Activated CD4-positive, CD25-positive, alpha-beta regulatory T cell treated with anti-CD3 and anti-CD28 coated beads, Interleukin-2, amount 50 U/mL, for 16 hours (primary cell): ENCODE measurements at places on chromosomes 3 and 15.
A peak's percentile ranks its signal among the peaks of the same experiment; 100 is the strongest.

DNA sequence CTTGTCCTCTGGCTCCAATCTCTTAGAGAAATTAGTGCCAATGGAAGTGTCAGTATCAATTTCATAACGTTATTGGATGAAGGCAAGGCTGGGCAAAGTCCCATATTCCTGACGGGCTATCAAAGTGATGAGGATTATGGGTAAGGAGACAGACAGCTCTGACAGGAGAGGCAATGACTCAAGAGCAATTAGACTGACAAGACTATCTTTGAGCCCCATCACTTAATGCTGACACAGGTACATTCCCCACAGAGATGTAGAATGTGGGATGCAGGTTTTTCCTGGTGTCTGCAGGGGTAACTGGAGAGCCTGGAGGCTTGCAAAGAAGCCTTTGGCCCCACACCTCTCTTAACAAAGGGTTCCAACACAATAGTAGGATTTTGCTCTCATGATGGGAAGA, 208.3 kb downstream of the NTRK3 start:
- no peak for DNase-seq

DNA sequence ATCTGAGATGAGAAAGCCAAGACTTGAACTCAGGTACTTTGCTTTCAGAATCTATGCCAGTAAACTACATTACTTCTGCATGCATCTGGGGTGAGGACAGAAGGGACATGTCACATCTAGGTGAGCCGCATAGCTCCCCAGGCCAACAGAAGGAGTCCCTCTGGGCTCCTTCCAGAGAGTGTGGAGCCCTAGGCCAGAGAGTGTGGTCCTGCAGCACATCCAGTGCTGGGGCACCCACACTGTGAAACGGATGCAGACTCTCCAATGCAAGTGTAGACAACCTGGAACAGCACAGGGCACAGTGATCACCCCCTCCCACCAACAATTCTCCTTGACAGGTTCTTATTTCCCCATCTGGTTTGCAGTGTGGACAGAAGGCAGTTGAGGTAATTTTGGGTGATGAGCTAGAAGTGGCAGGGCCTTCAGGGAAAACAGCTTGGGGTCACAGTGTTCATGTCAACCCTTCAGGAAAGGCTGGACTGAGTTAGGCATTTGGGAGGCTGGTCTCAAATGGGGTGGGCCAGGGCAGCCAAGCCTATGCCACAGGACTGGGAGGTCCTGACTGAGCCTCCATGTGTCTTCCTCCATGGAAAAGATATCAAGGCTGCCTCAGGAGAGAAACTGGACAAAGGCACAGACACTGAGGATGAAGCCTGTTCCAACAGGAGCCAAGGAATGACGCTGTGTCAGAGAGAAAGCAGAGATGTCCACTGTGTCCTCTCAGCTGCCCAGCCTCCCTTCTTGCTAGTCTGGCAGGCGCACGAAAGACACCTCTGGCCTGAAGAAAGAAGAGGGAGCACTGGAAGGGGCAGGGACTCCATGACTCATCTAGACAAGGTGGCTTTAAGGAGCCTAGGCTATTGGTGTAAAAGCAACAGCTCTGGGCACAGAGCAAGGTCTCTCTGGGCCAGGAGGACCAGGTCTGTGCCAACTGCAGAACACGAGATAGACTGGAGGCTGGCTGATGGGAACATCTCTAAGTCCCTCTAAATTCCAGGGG, 1.7 kb downstream of the PLCD1 start:
- no peak for DNase-seq

DNA sequence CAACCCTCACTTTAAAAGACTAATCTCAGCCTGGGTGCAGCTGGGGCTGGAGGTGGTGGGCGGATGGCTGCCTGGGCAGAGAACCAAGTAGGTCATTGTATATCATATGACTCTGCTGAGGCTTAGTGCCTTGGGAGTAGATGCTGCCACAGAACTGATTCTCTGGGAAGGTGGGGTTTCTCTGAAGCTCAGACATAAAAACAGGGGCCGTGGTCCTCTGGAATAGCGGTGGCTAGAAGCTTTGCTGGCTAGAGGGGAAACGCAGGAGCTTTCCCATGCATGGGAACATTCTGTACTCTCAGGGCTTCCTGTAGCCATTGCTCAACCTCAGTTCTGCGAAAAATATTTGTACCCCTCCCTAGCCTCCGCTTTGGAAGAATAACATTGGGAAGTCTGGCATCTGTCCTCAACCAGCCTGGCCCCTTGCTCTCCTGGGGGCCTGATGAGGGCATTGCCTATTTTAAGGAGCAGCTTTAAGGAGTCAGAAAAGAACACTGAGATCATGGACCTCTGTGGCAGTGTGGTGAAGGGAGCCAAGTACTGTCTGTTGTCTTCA, 14.7 kb downstream of the TIMP4 start:
- DNase-seq = no peak

DNA sequence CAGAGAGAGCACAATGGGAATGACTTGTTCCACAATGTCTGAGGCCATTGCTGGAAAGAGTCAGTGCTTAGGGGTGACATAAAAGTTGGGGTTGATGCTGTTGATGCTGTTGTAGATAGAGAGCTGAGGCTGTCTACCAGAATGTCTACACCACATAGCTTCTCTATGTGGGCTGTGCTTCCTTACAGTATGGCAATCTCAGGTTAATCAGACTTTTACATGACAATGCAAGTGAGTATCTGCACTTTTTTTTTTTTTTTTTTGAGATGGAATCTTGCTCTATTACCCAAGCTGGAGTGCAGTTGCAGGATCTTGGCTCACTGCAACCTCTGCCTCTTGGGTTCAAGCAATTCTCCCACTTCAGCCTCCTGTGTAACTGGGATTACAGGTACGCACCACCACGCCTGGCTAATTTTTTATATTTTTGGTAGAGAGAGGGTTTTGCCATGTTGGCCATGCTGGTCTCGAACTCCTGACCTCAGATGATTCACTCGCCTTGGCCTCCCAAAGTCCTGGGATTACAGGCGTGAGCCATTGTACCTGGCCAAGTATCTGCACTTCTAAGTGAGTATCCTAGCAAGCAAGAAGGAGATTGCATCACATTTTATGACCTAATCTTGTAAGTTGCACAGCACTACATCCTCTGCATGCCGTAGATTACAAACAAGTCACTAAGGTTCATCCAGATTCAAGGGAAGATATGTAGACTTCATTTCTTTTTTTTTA, 28.7 kb downstream of the DLEC1 start:
- no peak for DNase-seq

GRCh38 chr15:64236156-64236894, 73.5 kb upstream of the PPIB start:
- DNase-seq = no peak

DNA sequence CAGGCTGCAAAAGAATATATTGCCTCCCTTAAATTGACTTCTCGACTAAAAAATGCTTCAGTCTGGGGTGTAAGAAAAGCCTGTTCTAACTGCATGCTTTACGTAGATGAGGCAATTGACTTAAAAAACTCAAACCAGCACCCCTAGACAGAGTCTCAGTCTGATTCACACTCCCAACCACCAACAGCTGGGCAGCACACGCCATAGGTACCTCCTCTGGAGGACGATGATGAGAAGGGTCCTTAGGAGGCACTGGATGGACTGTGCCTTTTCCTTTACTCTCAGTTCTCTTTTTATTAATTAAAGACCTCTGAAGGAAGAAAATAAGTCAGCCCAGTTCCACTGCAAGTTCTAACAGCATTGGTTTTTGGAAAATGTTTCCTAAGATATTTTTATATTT, 175.0 kb downstream of the PDZRN3 start:
- no peak for DNase-seq

DNA sequence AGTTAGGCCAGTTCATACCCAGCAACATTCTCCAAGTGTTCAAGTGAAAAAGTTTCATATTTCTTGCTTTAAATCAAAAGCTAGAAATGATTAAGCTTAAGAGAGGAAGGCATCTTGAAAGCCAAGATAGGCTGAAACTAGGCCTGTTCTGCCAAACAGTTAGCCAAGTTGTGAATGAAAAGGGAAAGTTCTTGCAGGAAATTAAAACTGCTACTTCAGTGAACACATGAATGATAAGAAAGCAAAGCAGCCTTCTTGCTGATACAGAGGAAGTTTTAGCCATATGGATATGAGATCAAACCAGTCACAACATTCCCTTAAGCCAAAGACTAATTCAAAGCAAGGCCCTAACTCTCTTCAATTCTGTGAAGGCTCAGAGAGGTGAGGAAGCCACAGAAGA, 274.7 kb downstream of the TUSC7 start:
- DNase-seq = no peak

GRCh38 chr3:194740859-194741491, 55.3 kb downstream of the FAM43A start:
- no peak for DNase-seq

- peak; percentile 36 for DNase-seq
Measured at GRCh38 chr15:72117486-72118016, 399 bp downstream of the MYO9A start.

GRCh38 chr15:40029979-40030893, 8.7 kb downstream of the SRP14 start:
- DNase-seq = no peak

DNA sequence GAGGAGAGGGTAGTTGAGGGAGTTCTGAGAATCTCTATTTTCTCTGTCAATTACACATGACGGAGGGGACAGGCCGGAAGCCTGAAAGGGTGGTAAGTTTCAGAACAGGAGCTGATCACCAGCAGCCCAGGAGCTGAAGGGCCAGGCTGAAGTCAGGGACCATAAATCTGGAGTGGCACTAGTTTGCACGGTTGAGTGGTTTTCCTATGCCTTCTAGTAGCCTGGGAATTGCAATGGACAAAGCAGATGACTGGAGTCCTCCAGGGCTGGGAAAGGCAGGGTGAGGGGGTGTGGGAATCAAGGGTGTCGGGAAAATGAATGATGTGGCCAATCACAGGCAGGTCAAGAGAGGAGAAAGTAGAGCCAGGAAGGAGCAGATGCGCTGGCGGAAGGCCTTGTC, 72.5 kb downstream of the MAGEF1 start:
- no peak for DNase-seq

DNA sequence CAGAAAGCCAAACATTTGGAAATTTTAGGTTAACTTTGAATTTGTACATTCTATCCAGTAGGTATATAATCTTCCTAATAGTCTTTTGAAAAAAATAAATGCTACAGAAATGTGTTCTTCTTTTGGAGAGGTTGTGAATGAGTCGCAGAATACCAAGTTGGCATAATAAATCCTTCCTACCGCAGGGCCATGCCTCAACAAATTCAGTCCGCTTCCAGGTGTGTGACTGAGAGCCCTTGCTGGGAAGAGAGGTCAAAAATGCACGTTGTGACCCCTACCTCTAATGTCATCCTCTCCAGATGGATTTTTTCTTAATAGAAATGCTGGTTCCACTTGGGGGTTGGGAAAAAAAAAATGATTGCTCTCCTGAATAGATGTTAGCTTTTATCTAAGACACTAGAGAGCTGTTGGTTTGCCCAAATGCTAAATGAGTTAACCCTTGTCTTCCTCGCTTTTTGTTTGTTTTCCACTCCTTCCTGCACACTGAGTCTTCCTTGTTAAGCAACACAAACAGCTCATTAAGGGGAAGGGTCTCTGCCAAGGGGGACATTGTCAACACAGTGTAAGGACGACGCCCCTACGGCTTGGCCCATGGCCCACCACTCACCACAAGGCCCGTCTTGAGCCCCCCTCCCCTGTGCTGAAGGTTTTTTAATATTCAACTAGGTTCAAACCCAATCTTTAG, 33.9 kb downstream of the RLBP1 start:
- no peak for DNase-seq

DNA sequence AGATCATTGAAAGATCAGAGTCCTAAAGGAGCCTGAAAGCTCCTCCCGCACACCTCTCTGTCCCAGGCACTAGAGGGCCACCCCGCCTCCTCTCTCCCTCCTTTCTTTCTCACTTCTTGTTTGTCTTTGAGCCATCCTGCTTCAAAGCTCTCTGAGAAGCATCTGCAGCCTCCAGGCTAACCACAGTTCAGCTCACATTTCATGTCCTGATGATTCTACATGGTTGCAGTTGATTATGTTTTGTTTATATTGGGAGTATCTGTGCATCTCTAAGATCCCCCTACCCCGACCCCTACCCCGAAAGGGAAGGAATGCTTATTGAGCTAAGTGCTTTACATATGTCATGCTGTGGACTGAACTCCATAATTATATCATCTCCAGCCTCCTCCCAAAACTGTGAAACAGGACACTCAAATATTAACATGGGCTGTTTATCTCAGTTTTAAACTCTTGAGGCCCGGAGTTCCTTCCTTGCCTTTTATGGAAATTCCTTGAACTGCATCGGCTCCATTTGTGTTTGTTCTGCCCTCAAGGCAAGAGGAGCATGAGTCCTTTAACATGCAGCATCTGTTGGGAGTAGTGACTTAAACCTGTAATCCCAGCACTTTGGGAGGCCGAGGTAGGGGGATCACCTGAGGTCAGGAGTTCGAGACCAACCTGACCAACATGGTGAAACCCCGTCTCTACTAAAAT, 30.9 kb downstream of the MGLL start:
- DNase-seq = no peak

DNA sequence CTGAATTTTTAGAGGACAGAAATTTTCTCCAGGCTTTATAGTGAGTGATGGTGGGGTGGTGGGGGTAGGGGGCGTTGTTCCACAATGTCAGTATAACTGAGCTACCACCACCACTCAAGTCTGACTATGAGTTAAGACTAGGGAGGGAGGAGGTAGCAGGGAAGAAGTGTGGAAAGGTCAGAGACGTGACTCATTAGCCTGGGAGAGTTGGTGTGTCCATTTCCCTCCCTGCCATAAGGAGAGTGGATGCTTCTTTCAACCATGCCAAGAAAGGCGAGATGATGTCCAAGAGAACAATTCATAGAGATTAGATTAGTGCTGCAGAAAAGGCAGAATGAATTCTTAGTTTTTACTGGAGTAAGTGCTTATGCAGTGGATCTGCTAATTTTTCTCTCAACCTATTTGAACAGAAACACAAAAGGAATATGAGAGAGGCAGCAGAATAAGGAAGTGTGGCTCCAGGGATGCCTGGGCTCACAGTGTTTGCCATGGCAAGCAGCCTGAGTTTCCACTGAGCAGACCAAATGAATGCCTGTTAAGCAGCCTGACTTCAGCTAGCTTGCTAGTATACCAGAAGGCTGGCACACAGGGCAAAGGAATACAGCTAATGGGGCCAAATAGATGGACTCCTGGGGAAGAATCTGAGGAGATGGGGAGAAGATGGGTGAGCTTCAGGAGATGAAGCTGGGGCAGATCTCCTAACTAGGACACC, 708.9 kb downstream of the NTRK3 start:
- DNase-seq = no peak
